ENCODE measurements at places on chromosomes 6 and 20. TPM values are rescaled to one million over a fixed set of nuclear protein-coding genes. Genes with fewer than 3 reads are reported as not detected.

DNA sequence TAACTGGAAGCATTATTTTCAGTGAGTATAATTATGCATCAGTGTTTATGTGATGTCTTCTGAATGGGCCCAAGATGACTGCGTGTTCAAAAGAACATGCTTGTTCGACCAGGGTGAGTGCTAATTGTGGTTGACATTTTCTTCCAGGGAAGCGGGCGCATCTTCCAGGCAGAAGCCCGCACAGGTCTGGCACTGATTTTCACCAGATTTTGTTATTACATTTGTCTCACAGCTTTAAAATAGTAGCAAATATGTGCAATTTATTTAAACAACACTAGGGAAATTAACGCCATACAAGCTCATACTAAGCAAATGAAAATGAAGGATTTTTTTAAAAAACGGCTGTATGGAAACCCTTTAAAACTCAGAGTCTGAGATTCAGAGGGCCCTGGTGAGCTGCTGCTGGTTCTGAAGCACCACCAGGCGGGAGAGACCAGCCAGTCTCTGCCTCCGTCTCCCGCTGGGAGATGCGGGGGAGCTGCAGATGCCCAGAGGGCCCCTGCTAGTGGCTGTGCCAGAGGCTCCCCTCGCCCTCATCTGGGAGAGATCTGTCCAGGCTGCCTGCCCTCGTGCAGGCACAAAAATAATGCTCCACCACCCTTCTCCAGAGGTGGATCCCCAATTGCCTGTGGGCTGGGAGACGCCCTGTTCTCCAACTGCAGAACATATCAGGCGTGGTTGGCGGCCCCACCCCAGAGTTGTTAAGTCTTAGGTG, 297.0 kb downstream of the TAF4 start:
- DNase-seq, result no peak

DNA sequence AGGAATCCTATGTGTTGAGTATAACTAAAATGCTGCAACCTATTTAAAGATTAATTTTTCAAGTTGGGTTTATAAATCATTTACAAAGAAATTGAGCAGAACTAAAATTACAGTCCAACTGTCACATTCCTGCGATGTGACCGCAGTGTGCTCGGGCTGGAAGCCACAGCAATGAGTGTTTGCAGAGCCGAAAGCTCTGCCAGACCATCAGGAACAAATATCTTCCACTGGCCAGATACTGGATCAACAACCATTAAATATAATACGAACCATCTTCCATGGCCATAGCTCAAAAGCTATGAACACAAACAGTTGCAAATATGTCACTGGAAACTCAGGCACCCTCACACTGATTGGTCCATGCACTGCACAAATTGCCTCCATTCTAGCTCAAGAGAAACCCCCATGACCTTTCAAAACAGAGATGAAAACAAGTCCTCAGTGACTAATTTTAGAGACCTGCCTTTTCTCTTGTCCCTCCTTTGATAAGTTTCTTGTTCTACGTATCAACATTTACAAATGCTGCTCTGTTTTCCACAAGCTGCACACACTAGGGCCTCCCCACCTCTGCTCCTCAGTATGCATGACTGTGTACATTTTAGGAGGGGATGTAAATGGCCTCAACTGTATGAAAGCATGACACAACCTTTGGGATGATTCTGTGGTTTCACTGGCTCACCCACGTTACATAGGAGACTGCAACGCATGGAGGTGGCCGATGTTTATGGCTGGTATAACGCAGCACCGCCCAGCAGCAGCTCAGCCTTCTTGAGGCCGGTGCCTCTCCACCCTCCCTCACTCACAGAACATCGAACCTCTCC, 171.7 kb downstream of the WDR27 start:
- DNase-seq, result peak; percentile 40

DNA sequence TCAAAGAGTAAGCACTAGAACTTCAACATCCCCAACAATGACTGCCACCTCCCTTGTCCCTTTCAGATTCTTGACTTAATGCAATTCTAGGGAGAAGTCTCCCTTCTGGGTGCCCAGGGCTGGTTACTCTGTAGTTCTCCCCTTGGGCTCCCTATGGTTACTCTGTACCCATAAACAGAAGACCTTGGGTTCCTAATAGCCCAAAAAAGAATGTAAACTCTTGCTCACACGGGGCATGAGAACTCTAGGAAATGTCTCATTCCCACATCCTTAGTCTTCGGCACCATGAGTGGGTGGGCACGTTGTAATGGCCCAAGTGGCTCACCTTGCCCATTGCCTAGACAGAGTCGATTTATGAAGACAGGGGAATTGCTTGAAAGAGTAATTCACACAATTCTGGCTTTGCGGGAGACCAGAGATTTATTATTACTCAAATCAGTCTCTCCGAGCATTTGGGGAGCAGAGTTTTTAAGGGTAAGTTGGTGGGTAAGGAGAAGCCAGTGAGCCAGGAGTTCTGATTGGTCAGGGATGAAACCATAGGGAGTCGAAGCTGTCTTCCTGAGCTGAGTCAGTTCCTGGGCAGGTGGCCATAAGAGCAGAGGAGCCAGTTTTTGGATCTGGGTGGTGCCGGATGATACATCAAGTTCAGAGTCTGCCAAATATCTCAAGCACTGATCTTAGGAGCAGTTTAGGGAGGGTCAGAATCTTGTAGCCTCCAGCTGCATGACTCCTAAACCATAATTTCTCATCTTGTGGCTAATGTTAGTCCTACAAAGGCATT, 61.2 kb upstream of the SIRPG start:
- no peak for DNase-seq

DNA sequence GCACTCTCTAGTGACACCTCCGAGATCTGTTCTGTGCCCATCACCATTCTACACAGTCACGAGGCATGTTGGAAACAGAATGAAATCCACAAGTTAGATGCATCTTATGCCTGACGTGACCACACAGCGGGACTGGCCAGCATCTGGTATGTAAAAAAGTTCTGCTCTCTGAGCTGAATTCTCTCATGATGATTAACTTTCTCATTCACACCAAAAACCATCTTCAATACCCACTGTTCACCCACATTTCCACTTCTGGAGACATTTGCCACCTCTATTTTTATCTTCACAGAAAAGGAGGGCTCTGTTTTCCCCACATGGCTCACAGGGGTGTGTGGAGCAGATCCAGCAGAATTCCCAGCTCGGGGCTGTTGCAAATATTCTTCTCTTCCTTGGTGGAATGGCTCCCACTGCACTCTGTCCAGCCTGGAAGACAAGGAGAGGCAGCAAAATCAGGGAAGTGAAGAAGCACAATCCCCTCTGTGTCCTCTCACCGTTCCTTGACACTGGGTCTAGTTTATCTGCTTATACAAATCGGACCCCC, 303.4 kb downstream of the TAF4 start:
- no peak for DNase-seq

The HLA-DOA gene
- 0.55 TPM for total RNA-seq

The DDX43 gene
- total RNA-seq, result 0.15 TPM

The MTFR2 gene
- total RNA-seq, result 25.2 TPM
